ENCODE measurements at places on chromosomes 4 and X. TPM values are rescaled to one million over a fixed set of nuclear protein-coding genes. Genes with fewer than 3 reads are reported as not detected.

Gene PDZD4
- 2.6 TPM for total RNA-seq

- no peak for DNase-seq
These were observed 169.9 kb downstream of the DCLK2 start for GRCh38 chr4:150248181-150248580.

DNA sequence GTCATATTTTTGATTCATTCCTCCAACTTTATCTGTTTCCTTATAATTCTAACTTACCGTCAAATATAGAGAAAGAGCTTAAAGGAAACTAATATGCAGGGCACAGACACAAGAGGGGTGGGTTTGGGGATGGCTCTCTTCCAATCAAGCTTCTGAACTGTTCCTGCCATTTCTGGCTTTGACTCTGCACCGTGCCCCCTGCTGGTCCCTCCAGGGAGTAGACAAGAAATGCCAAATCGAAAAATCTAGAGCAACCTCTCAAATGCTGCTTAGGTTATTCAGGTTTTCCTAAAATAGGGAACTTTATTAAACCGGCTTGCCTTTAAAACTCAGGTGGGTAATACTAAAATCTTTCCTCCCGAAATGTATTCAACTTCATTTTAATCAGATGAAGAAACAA is 39.8 kb upstream of the VCX3A start:
- DNase-seq: no peak

GRCh38 chr4:142383354-142383753 is 462.7 kb downstream of the INPP4B start:
- no peak for DNase-seq

DNA sequence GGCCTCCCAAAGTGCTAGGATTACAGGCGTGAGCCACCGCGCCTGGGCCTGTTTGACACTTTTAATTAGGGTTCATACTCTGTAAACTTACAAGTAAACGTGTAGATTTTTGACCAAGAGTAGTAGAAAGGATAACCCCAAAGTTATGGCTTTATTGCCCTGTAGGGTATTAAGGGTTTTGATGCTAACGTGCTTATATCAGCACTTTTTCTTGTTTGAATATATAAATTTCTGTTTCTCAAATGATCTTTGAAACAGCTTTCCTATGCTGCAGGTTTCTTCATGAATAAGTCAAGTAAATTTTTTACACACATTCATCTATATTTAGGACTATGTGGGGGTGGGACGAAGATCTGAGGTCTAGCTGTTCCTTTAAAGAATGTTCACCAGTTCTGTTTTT is 29.3 kb upstream of the REPS2 start:
- DNase-seq: no peak

DNA sequence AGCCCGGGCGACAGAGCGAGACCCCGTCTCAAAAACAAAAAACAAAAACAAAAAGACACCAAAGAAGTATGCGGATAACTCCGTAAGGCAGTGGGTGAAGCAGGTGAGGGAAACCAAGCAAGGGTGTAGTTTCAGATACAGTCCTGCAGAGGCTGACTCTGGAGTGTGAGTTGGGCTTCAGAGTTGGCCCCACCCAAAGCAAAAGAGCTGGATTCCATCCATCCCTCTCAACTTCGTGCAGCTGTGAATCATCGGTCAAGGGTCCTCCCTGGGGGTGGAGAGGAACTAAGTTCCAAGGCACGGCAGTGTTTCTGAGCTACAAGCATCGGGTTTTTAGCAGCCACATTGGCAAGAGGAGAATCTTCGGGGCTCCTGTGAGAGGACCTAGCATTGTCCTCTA is 43.9 kb upstream of the FAM9A start:
- DNase-seq: no peak

DNA sequence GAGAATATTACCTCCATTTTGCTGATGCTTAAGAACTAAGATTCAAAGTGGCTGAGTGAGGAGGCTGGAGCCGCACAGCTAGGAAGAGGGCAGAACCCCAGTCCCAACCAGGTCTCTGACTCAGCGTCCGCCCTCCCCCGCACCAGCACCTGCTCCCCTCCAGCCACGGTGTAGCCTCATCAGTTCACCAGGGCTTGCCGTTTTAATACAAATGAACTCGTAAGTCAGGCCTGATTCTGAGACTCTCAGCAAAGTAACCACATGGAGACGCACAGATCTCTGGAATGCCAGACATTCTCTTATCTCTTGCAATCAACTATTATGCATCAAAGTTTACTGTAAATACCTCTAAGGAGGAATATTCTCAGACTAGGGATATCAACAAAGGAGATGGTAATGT is 52.4 kb downstream of the ENPP6 start:
- DNase-seq: no peak

GRCh38 chr4:109472343-109472761 is 38.7 kb downstream of the SEC24B start:
- DNase-seq: no peak

- no peak for DNase-seq
These were observed 186.3 kb downstream of the MOSPD2 start for GRCh38 chrX:15059474-15059873.

DNA sequence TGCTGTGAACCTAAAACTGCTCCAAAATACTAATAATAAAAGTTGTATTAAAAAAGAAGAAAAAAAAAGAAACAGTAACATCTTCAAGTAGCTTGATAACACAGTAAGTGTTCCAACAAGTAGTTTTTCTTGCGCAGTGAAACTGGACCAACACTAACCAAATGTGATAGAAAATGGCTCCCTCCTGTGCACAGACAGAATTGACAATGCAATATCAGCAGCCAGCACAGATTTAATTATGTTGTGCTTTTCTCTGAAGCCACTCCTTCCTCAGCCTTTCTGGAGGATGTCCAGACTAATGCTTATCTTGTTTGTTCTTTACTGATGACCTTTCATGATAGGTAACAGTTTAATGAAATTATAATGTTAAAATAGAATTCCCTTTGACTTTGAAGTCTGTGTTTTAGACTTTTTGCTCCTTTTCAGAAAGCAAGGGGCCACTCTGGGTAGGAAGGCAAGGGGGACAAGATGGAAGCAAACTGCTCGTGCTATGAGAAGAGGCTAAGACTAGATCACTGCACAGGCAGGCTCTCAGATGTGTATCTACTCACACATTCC is 147.1 kb upstream of the RPL34 start:
- no peak for DNase-seq

- DNase-seq: peak; percentile 54
These were observed 65.5 kb downstream of the CRMP1 start for GRCh38 chr4:5827108-5828004.

Gene OPRPN
- total RNA-seq: not detected

Gene CAPN6
- total RNA-seq: 0.08 TPM

GRCh38 chrX:7444967-7445366 is 297.0 kb upstream of the PUDP start:
- DNase-seq: no peak

GRCh38 chr4:160373911-160374310 is 1271.0 kb downstream of the RAPGEF2 start:
- DNase-seq: no peak

Gene CABS1
- not detected for total RNA-seq

Gene CCDC160
- total RNA-seq: not detected

DNA sequence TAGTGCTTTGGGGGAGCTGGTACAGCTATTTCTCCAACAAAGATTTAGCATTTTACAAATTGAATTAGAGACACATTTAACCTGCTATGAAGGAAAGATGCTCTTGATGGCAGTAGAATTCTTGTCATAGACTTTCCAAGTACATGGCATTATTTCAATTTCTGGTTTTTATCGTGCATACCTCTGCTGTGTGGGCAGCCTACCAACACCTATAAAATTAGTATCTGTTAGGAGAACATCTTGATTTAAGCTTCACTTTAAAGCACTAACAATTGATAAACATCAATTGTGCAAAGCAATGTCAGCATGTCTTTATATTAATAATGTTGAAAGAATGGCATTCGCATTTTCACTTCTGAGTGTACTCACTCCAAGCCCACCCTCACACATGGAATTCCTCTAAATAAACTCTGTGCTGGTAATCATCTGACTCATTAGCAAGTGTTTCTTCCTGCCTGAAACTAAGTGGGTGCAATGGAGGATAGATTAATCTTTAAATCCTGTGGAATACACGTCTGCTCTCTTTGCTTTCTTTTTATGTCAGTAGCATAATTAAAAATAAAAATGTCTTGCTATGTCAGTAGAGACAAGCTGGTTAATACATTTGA is 279.8 kb upstream of the MAGEB18 start:
- no peak for DNase-seq

GRCh38 chr4:74293558-74293957 is 14.7 kb upstream of the EPGN start:
- DNase-seq: no peak

- DNase-seq: no peak
These were observed 23.1 kb upstream of the TMEM150C start for GRCh38 chr4:82584931-82585330.
